ENCODE measurements at places on chromosomes 4 and X.

- no peak for DNase-seq
Measured at GRCh38 chr4:125582302-125582701, 267.5 kb downstream of the FAT4 start.

DNA sequence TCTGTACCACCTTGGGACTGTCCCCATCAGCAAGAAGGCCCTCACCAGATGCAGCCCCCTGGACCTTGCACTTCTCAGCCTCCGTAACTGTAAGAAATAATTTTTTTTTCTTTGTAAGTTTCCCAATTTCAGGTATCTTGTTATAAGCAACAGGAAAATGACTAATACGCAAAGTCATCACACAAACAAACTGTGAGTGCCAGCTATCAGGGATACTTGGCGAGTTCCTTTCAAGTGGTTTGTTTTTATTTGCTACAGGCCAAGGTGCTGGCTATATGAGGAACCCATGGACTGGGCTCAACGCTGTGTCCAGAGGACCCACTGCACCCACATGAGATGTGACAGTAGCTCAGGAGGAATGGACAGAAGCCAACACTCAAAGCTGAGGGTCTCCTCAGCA lies 11.5 kb upstream of the GPM6B start:
- no peak for DNase-seq

DNA sequence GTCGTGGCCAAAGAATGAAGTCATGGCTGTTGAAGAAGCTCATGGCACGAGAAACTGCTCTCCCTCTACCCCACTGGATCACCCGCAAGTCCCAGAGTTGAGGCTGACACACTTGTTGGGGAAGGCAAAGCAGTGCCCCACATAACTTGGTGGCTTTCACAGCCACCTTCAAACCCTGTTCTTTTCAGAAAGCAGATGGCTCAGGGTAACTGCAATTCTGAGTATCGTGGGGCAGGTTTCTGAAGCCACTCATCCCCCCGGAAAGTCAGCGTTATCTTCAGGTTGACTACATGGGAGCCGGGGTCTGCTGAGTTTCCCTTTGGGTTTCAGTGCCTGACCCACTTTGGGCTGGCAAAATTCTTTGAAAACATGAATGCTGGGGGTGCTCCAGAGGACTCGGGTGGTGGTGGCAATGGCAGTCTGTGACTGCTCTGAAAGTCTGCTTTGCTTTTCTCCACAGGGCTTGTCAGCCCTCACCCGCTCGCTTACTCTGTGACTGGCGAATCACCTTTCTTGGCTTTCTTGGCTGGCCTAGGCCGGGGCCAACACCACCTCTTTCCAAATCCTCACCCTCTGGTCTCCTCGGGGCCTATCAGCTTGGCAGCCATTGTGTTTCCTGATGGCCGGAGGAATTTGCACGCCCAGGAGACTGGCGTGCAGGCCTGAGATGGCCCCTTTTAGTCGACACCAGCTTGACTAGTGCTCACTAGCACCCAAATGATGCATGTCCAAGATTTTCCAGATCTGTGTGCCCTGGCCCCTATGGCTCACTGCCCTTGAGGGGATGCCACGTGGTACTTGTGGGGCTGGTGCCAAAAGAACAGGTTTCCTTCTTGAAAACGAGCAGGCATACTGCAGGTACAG lies 7.3 kb downstream of the PPP1R3F start:
- DNase-seq = no peak

GRCh38 chr4:126354784-126355183 lies 1040.0 kb downstream of the FAT4 start:
- no peak for DNase-seq

DNA sequence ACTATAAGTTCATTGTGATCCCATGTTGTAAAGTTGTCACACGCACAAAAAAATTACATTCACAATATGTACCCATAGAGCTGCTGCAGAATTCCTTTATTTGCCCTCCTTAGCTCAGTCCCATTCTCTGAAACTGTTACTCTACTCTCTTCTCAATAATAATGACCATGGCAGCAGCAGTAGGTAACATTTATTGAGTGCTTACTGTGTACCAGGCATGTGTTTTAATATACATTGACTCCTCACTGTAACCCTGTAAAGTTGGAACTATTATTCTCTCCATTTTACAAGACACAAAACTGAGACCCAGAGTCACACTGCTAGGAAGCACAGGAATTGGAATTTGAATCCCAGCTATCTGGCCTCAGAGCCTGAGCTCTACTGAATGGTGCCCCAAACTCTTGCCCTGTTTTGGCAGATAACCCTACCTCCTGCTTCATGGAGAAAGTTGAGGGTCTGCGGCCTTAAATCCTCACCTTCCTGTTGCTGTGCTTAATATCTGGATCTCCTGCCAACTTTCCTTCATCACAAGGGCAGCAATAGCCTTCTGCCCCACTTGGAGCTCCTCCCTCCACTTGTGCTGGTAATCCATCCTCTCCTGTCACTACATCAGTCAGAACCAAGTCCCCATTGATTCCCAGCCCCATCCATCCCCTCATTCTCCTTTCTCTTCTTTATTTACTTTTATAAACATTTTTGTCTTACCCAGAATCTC lies 20.8 kb downstream of the GK start:
- DNase-seq = no peak

GRCh38 chr4:122787940-122788339 lies 38.7 kb upstream of the FGF2 start:
- no peak for DNase-seq

Data from transverse colon (tissue), 4 donors.